ENCODE measurements at places on chromosomes 1 and 21.

- no peak for DNase-seq
These were observed 3.0 kb downstream of the BRDT start for GRCh38 chr1:91952187-91952586.

DNA sequence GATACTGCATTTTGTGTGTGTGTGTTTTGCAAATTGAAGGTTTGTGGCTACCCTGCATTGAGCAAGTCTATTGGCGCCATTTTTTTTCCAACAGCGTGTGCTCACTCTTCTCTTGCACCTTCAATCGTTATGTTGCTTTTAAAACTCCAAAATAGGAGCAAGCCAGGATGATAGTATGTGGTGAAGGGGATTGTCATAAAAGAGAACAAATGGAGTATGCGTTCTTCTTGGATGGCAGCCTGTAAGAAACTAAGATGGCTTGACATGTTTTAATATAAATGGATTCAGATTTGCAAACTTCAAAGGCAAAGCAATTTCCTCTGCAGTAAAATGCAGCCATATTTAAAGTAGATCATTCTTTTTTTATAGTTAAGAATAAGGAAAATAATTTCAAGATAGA is 43.2 kb upstream of the KCNK1 start:
- DNase-seq: no peak

DNA sequence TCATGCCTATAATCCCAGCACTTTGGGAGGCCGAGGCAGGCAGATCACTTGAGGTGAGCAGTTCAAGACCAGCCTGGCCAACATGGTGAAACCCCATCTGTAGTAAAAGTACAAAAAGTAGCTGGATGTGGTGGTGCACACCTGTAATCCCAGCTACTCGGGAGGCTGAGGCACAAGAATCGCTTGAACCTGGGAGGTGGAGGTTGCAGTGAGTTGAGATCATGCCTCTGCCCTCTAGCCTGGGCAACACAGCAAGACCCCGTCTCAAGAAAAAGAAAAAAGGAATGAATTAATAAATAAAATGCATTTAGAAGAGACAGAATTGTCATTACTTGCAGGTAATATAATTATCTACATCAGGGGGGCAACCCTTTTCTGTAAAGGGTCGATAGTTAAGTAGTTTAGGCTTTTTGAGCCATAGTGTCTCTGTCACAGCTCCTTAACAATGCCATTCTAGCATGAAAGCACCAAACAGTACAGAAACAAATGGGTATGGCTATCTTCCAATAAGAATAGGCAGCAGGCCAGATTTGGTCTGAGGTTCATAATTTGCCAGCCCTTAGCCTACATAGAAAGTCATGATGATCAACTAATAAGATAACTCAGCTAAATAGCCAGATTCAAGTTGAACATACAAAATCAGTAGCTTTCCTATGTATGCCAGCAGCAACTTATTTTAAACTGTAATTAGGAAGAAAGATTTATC is 56.8 kb downstream of the RPRD2 start:
- no peak for DNase-seq

DNA sequence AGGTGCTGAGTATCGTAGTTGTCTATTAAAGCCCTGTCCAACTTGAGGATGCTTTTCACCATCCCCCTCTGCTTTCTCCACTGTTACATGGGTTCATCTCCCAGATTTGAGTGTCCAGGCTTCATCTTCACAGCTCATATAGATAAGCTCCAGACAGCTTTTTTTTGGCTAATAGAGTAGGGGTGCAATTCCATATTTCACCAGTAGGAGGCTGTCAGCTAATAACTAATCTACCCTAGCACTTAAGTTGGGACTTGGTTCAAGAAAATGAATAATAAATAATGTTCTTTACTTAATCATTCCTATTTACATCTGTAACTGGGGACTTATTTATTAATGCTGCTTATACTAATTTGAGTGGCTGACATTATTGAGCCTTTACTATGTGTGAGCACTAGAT is 124.5 kb downstream of the IGSF21 start:
- no peak for DNase-seq

GRCh38 chr1:247376659-247377058 is 39.3 kb upstream of the NLRP3 start:
- no peak for DNase-seq
